Karpas-422 (cell line): ENCODE measurements at places on chromosomes 7 and 10.

DNA sequence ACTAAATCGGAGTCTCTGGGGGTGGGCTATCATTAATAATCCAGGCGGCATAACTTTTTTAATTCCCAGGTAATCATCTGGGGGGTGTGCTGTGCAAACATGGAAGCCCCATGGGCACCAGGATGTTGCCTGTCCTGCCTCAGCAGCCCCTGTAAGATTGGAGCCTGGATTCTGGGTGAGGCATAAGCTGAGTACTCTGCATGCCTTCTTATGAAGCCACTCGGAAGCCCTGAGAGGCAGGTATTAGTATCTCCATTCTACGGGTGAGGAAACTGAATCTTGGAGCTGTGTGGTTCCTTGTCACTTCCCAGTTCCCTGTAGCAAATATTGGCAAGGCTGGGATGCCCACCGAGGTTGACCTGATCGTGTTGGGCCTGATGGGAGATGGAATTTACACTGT is 7.4 kb upstream of the OPN4 start:
- no peak for DNase-seq

GRCh38 chr7:105691082-105691679 is 109.9 kb upstream of the EFCAB10 start:
- DNase-seq, result no peak

GRCh38 chr10:72334825-72335393 is 19.8 kb downstream of the DNAJB12 start:
- peak; percentile 86 for DNase-seq

DNA sequence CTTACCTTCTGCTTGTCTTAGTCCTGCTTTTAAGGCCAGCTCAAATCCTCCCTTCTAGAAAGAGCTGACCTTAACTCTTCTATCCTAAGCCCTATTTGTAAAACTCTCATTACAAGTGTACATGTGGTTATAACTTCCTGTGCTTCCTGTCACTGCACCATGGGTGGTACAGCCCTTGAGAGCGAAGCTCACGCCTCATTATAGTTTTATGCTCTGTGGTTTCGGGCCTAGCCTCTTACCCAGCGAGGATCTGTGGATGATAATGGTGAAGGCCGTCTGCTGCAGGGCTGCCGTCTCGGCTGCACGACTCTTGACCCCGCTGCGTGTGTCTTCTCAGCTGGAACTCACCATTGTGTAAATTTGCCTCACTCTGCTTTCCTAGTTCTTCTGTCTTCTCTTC is 74.6 kb downstream of the CUL1 start:
- no peak for DNase-seq

GRCh38 chr10:64430690-64431323 is 909.6 kb downstream of the REEP3 start:
- peak; percentile 59 for DNase-seq
